Bladder microvascular endothelial cell (primary cell): ENCODE measurements at places on chromosomes 16 and 17. TPM values are rescaled to one million over a fixed set of nuclear protein-coding genes. Genes with fewer than 3 reads are reported as not detected.

GUCY2D gene
- total RNA-seq: not detected in 2 replicates

TBC1D26 gene
- total RNA-seq: 0.38 TPM in 1 of 2 replicates, not detected in the other

KRT36 gene
- total RNA-seq: 0.06 and 0.16 TPM in 2 replicates

PITPNM3 gene
- 0.13 and 0.16 TPM in 2 replicates for total RNA-seq

MEFV gene
- total RNA-seq: 0.13 TPM in 1 of 2 replicates, not detected in the other

KLHL10 gene
- under 0.01 and 0.19 TPM in 2 replicates for total RNA-seq

TBC1D3I gene
- 0.13 TPM in 1 of 2 replicates, not detected in the other for total RNA-seq

KRTAP9-8 gene
- not detected in 2 replicates for total RNA-seq

RNF43 gene
- total RNA-seq: not detected in 2 replicates

ITGA2B gene
- total RNA-seq: under 0.01 and 0.76 TPM in 2 replicates

PABPN1L gene
- not detected in 2 replicates for total RNA-seq

KRT10 gene
- 3.0 and 4.9 TPM in 2 replicates for total RNA-seq

PIK3R5 gene
- total RNA-seq: not detected in 2 replicates

NTN1 gene
- under 0.01 and 0.44 TPM in 2 replicates for total RNA-seq

CACNG5 gene
- not detected in 2 replicates for total RNA-seq

TNFRSF17 gene
- not detected in 2 replicates for total RNA-seq

OTOP3 gene
- total RNA-seq: not detected in 2 replicates

ZNF385C gene
- total RNA-seq: not detected in 2 replicates

SOX15 gene
- total RNA-seq: 0.06 and 0.49 TPM in 2 replicates

KRT31 gene
- total RNA-seq: not detected in 2 replicates

DHRS11 gene
- 5.2 and 8.9 TPM in 2 replicates for total RNA-seq

ZNF423 gene
- total RNA-seq: 2.8 and 12.1 TPM in 2 replicates
